ENCODE measurements at places on chromosomes 13 and 19. TPM values are rescaled to one million over a fixed set of nuclear protein-coding genes. Genes with fewer than 3 reads are reported as not detected.
A peak's percentile ranks its signal among the peaks of the same experiment; 100 is the strongest.

DNA sequence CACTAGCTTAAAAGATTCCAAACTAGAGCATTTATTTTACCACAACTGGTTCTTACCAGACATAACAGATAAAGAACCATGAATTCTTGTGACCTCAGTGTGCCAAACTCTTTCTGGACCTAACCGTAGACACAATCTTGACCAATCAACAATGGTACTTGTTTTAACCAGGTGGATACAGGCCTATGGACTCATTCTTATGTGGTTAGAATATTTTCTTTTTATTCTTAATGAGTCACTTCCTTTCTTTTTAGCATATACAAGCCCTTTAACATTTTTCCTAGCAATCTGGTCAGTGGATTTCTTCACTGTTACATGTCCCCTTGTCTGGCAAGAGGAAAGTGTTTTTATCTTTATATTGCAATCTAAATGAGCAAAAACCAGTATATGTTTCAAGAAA is 792.1 kb upstream of the SPRY2 start:
- no peak for DNase-seq

DNA sequence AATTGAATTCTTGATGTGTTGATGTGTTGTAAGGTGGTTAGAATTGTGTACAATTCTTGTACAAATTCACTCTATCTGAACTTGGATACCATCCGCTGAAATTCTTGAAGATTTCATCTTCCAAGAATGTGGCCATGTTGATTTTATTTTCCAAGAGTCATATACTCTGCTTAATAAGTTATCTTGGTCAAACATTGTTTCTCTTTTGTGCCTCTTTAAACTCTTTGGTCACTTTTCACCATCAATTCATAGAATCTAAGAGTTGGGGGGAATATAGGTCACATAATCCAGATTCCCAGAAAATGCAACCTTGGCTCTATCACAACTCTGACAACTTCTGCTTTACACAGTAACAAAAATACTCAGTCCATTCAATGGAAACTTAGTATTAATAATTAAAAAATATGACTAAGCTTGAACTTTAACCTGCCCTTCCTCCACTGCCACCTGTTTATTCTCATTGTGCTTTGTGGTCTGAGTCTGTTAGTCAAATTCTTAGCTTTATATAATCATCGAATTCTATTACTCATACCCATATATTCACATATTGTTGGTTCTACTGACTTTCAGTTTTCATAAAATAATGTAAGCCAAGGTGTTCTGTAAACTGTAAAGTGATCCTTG is 373.2 kb downstream of the LMO7 start:
- no peak for DNase-seq

- DNase-seq = peak; percentile 38
Observed at GRCh38 chr13:27353166-27353583, 71.2 kb upstream of the GTF3A start.

GRCh38 chr13:108755083-108755482 is 125.7 kb downstream of the MYO16 start:
- no peak for DNase-seq

- DNase-seq = peak; percentile 1
Observed at GRCh38 chr13:35252536-35253205, 223.8 kb downstream of the MAB21L1 start.

- no peak for DNase-seq
Observed at GRCh38 chr19:15123900-15124299, 16.7 kb downstream of the SYDE1 start.

GRCh38 chr13:111384441-111385182 is 64.2 kb downstream of the TEX29 start:
- DNase-seq = no peak

- DNase-seq = peak; percentile 81
Observed at GRCh38 chr19:43594710-43595604, 977 bp downstream of the IRGQ start.

DNA sequence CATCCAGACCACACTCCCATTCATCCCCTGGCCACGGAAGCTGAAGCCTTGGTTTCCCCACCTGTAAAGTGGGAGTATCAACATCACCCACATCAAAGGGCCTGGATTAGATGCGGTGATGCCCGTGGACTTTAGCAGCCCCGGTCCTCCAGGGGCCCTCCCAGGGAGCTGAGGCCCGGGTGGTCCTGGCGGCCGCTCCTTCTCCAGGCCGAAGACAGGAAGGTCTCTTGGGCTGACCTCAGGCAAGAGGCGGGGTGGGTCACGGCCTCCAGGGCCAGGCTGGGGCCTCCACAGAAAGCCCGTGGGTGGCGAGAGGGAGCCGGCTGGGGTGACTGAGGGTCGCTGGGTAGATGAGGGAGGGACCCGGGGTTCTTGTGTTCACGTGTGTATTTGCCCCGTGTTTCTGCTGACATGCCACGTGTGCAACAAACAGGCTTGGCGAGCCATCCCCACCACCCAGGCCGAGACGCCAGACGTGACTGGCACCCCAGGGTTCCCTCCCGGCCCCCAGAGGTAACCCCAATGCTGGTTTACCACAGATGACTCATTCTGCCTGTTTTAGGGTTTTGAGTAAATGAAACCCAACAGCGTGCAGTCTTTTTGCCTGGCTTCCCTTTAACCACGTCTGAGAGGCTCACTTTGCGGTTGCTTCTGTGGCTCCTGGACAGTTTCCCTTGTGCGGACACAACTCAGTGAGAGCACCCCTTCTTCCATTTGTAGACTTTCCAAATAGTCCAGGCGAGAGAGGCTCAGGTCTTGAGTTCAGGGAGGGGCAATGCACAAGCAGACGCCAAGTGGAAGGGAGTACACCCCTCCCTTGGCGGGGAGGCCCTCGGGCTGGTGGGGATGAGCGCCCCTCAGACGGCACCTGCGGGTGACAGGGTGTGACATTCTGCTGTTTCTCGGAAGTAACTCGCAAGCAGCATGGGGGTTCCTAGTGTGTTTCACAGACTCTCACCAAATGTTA is 42.9 kb downstream of the C13orf46 start:
- no peak for DNase-seq

DNA sequence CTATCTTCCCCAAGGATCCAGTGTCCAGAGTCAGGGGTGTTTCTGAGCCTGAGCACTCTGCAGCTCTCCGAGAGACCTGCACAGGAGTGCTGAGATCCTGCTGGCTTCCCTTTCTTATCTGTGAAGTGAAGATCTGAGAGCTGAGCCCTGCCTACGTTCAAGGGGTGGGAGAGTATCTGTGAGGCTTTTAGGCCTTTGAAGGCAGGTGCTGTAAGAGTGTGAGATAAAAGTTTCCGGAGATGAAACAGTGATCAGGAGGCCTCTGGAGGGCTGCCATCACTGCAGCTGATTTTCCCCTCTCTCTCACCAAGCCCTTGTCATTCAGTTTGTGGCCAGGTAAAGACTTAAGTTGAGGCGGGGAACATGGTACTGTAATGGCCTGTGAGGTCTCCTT is 83.1 kb downstream of the AKAP11 start:
- DNase-seq = no peak

DNA sequence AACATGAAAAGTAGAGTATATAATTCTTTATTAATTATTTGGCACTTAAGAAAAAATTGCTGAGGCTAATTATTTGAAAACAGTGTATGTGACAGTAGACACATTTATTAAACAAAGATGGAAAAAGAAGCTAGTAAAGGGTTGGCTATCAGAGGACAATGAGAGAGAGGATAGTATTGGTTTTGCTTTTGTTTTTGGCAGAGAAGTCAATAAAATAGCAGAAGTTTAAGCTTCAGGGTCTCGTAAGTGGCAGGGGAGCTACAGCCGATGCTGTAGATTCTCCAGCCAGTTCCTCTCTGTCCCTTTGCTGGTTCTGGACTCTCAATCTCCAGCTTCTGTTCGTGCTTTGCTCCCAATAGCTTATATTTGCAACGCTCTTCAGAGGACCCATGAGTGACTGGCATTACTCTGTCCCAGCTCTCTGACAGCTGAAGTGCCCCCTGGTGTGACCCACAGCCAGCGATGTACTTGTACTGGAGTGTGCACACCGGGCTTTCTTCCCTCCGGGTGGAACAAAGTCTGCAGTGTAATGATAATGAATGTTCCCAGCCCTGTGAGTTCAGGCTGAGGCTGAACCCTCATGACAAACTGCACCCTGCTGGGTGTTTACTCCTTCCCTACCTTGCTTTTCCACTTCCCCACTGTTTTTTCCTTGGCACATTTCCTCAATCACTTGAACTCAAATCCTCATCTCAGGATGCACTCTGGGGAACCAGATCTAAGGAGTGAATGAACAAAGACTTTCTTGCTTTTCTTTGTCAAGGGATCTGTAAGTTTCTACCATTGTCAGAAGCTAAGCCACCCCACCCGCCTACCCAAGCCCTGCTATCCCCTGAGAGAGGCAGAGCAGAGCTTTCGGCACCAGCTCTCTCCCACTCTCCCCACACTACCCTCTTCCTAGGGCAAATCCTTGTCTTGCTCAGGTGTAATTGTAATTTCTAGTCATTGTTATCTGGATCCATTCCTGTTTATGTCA is 254.8 kb downstream of the LHFPL6 start:
- no peak for DNase-seq

DNA sequence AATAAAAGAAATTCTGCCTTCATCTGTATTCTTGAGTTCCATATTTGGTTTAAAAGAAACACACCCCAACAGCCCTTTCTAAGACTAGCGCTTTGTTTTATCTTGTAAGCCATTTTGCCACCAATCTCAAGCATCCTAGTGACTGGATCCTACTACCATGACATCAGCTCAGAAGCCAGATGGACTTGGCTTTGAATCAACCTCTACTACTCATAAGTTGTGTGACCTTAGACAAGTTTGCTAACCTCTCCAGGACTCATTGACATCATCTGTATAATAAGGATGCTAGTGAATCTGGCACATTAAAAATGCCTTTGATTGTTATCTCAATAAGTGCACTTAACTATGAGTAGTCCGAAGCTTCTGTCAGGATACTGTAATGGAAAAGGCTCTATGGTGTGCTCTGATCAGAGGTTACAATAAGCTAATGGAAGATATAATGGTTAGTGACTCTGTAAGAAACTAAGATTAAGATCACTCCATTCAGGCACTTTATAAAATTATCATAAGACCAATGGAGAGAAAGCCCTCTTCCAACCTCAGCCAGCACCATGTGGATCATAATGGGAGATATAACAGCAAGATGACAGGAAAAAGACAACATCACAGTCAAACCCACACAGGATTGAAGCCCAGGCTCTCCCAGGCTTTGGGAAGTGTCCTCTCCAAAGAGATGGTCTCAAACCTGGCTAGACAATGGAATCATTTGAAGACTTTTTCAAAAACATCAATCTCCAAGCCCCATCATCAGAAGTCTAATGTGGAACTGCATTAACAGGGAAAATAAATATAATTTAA is 180.6 kb upstream of the MIR17HG start:
- DNase-seq = no peak

DNA sequence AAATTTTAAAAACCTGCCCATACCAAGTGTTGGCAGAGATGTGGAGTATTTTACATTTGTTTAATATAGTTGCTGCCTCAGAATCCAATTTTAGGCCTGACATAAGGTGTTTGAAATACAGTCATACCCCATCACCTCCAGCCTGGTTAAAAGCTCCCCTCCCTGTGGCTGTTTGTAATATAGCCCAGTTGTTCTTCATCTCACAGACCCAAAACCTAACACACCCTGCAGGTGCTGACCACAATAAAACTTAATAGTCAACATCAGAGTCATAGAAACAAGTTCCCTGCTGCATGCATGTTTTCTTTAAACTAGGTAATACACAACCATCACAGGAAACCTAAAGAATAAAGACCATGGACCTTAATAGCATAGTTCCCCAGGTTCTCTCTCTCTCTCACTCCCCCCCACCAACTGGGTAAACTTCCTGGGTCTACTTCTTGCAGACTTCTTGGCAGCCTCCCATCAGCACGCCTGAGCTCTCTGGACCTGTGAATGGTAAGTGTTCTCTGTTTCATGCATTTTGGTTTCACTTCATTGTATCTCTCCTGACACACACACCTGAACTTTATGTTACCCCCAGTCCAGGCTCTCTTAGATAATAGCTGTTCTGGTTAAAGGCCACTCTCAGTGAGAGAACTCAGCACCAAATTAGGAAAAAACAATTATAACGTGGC is 1369.9 kb downstream of the EFNB2 start:
- no peak for DNase-seq

DNA sequence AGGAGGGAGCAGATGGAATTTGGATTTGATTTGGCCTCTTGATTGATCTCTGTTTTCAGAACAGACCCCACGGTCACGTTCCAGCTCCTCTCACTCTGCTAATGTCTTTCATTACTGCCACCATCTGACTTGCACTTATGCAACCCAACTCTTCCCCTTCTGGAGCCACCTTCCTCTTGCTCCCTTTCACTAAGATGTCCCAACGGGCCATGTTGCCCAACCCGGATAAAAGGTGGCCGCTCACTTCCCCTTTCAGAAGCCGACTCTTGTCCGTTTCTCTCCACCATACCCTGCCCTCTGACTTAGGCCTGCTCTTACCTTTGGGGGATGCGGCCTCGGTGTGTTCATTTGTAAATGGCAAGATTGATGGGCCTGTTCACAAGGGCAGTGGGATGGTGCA is 27.4 kb upstream of the CYP4F8 start:
- no peak for DNase-seq

DNA sequence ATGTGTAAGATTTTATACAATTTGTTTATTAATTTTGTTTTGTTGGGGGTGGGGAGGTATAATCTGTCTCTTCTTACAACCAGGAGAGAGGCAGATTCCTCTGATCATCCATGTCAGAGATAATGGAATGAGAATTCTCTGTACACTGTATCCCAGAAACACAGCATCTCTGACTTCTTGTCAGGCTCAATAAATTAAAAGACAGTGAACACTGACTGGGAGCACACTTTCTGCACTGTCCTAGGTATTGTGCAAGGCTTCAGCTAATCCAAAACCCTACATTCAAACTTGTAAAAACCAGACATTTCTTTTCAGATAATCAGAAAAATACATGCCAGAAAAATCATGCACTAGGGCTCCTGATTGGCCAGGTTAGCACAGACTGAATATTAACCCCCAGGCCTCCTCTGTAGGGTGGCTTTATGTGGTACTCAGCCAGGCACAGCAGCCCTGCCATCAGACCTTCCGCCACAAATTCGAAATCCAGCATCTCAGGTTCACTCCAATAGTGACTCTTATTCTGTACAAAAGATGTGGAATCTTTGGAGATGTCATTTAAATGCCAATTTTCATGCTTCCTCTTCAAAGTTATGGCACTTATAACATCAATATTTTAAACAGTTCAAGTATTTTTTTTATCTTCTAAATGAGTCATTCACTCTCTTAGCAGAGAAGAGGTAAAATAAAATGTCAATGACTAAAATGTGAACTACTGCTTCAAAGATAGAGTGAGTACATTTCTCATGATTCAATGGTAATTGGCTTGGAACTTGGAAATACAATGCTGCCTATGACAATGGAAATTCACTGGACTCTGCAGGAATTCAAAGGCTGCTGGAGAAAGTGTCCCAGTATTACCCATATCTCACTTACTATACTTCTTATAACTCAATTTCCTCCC is 211.5 kb downstream of the KLF12 start:
- DNase-seq = no peak

The DCAF15 gene
- 97.3 TPM for total RNA-seq

The COMP gene
- total RNA-seq = not detected

The ZNF763 gene
- 7.7 TPM for total RNA-seq

The ZNF253 gene
- 36.8 TPM for total RNA-seq

The NFIX gene
- total RNA-seq = 0.72 TPM

The SLITRK1 gene
- total RNA-seq = not detected

The KLK2 gene
- total RNA-seq = not detected

The MCEMP1 gene
- total RNA-seq = not detected

The KIR2DL1 gene
- total RNA-seq = not detected

The CD33 gene
- total RNA-seq = not detected

The TMPRSS9 gene
- total RNA-seq = 0.28 TPM

The LGI4 gene
- 2.7 TPM for total RNA-seq

The RNF17 gene
- total RNA-seq = not detected

The CASP14 gene
- not detected for total RNA-seq

The TMEM272 gene
- total RNA-seq = 0.90 TPM

The FCGBP gene
- 1.1 TPM for total RNA-seq
